ENCODE measurements at places on chromosomes 1 and 21.

- no peak for DNase-seq
Observed at GRCh38 chr1:65581119-65581518, 160.7 kb downstream of the LEPR start.

GRCh38 chr1:230753586-230754251 lies 6.5 kb downstream of the CAPN9 start:
- DNase-seq = no peak

DNA sequence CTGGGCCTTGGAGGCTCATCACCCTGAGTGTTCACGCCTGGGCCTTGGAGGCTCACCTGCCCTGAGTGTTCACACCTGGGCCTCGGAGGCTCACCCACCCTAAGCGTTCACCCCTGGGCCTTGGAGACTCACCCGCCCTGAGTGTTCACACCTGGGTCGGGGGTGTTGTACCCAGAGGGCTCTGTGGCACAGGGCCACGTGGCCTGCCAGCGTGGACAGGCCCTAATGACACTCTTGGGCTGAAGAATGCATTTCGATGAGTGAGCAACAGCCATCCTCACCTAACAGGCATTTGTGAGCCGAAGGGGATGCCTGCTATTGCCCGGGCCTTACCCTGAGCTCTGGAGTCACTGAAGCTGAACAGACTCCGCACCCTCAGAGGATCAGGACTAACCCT lies 17.5 kb downstream of the SLC19A1 start:
- no peak for DNase-seq

DNA sequence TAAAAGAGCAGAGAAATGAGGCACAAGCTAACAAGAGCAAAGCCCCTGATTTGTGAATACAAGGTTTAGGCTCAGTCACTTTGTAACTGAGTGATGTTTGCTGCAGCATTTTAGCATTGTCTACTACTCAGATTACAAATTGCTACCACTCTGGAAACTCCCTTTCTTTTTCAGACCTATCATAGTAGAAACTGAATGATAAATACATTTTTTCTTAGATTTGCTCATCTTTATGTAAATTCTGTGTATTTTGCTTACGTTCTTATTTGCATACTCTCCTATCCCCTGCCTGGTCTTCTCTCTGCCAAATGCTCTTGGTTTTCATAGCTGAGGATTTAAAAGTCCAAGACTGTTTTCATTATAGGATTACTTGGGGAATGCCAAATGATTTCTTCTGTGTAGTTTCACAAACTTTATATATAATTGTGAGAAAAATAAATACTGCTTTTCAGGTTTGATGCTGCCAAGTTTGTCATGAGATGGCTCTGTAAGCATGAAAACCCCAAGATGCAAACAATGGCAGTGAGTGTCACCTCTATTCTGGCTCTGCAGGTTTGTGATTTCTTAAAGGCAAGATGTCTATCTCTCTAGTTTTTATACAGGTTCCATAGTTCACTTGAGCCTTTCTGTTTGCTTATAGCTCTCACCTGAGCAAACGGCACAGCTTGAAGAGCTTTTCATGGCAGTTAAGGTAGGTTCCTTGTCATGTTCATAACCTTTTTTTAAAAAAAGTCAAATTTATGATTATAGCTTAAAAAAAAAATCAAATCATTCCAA lies 24.7 kb downstream of the ZYG11A start:
- DNase-seq = no peak

DNA sequence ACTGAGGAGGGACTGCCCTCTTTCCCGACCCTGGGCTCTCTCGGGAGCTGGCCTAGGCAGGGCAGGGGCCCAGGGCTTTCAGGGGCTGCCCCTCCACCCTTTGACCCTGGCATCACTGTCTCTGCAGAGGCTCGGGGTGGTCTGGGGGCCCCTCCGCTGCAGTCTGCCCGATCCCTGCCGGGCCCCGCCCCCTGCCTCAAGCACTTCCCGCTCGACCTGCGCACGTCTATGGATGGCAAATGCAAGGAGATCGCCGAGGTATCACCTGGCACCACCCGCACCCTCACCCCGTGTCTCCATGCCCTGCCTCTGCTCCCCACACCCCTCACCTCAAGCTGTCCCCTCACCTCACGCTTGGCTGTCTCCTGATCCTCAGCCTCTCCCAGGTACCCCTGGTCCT lies 5.5 kb downstream of the AMPD2 start:
- no peak for DNase-seq

All from SW480 (cell line).